ENCODE measurements at places on chromosomes 1 and 21. TPM values are rescaled to one million over a fixed set of nuclear protein-coding genes. Genes with fewer than 3 reads are reported as not detected.

DUSP12 gene
- 27.0 TPM for polyA plus RNA-seq

OR2L5 gene
- polyA plus RNA-seq: not detected

IL10RB gene
- polyA plus RNA-seq: 1.6 TPM

PUM1 gene
- 56.3 TPM for polyA plus RNA-seq

SHE gene
- not detected for polyA plus RNA-seq

SLAMF8 gene
- not detected for polyA plus RNA-seq

RHCE gene
- 2.1 TPM for polyA plus RNA-seq

CEP85 gene
- polyA plus RNA-seq: 2.0 TPM

ADAM30 gene
- polyA plus RNA-seq: not detected

DDAH1 gene
- polyA plus RNA-seq: 48.8 TPM

ACKR1 gene
- 3.5 TPM for polyA plus RNA-seq

CFAP45 gene
- 2.1 TPM for polyA plus RNA-seq

HPCAL4 gene
- 1.7 TPM for polyA plus RNA-seq

COL16A1 gene
- polyA plus RNA-seq: 1.6 TPM

ZSWIM5 gene
- polyA plus RNA-seq: 1.1 TPM

FAM177B gene
- polyA plus RNA-seq: 1.0 TPM

HHAT gene
- polyA plus RNA-seq: 0.43 TPM

C1orf53 gene
- 5.8 TPM for polyA plus RNA-seq

DNALI1 gene
- polyA plus RNA-seq: 9.0 TPM

LEFTY1 gene
- not detected for polyA plus RNA-seq

FCRL4 gene
- polyA plus RNA-seq: not detected

SERPINC1 gene
- polyA plus RNA-seq: not detected

TAS1R1 gene
- polyA plus RNA-seq: 0.35 TPM

COL24A1 gene
- polyA plus RNA-seq: not detected

IFI44L gene
- polyA plus RNA-seq: 2.9 TPM

TCEA3 gene
- polyA plus RNA-seq: 1.3 TPM
